ENCODE measurements at places on chromosomes 3 and 15. TPM values are rescaled to one million over a fixed set of nuclear protein-coding genes. Genes with fewer than 3 reads are reported as not detected.

- no peak for DNase-seq
These were observed 8.2 kb downstream of the EIF2B5 start for GRCh38 chr3:184143327-184143726.

The SSUH2 gene
- under 0.01 TPM for total RNA-seq

- no peak for DNase-seq
These were observed 14.2 kb downstream of the CRBN start for GRCh38 chr3:3165241-3165640.

DNA sequence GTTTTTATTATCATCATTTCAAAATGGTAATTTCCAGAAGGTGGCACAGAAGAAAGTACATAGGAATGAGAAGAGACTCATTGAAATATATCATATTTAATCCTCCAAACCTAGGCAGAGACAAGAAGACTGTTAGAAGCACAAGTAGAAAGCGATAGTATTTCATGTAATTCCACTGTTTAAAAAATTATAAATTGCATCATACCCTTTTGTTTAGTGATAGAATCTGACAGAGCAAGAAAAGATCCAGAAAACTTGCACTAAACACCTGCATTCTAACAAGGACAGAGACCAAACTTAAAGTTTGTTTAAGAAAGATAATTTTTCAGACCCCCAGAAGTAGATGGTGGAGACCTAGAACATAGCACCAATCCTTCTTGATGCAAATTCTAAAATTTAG, 56.9 kb upstream of the CD96 start:
- no peak for DNase-seq

DNA sequence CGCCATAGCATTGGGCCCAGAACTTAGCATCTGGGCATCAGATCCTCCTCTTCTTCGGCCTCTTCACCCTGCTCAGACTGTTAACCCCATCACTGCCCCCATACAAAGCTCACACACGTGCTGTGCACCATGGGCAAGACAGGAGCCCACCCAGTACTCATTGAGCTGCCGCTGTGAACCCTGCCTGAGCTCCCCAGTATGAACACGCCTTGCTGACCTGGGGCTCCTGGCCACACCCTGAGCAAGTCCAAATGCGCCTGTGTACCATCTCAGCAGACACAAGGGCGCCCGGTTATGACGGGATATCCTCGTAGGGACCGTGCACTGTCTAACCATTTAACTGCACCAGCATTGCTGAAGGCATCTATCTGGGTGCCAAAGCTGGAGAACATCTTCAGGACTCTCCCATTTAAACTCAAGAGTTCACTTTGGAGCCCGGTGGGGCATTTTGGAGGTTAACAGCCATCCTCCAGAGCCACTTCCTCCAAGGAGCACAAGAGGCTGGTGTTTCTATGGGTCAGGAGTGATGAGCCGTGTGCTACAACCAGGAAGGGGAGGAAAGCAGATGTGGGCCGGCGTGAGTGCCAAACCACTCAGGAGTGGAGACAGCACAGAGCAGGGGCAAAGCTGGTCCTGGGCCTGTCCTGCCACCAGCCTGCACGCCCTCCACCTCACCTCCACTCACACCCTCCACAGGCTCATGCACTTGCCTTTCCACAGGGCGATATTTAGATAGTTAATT, 12.1 kb downstream of the PRR23E start:
- no peak for DNase-seq

DNA sequence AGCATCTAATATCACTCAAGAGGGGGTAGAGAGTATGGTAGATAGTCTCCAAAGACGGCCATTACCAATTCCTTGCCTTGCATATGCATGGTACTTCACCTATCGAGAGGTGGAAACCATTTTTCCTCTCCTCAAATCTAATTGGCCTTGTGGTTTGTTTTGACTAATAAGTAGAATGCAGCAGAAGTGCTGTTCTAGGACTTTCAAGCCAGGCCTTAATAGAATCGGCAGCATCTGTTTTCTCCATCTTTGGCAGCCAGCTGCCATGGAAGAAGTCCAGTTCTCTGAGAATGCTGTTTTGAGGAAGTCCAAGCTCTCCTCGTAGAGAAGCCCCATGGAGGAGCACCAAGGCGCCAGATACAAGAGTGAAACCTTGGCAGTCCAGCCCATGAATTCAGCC, 59.1 kb upstream of the RASGRP1 start:
- no peak for DNase-seq

GRCh38 chr3:166580561-166580960, 743.3 kb upstream of the BCHE start:
- DNase-seq = no peak
